ENCODE measurements at places on chromosomes 7 and 10. TPM values are rescaled to one million over a fixed set of nuclear protein-coding genes. Genes with fewer than 3 reads are reported as not detected.

NUTM2B gene
- 0.49 TPM for polyA plus RNA-seq

CPXM2 gene
- 6.7 TPM for polyA plus RNA-seq

PTPRN2 gene
- polyA plus RNA-seq: 7.5 TPM

LDB3 gene
- 0.96 TPM for polyA plus RNA-seq

SMO gene
- polyA plus RNA-seq: 118 TPM

ZNF365 gene
- polyA plus RNA-seq: 0.41 TPM

SFTPD gene
- 2.0 TPM for polyA plus RNA-seq

TRIM50 gene
- 0.43 TPM for polyA plus RNA-seq

HNRNPA2B1 gene
- polyA plus RNA-seq: 1,177 TPM

CFAP58 gene
- polyA plus RNA-seq: 0.32 TPM

DNA sequence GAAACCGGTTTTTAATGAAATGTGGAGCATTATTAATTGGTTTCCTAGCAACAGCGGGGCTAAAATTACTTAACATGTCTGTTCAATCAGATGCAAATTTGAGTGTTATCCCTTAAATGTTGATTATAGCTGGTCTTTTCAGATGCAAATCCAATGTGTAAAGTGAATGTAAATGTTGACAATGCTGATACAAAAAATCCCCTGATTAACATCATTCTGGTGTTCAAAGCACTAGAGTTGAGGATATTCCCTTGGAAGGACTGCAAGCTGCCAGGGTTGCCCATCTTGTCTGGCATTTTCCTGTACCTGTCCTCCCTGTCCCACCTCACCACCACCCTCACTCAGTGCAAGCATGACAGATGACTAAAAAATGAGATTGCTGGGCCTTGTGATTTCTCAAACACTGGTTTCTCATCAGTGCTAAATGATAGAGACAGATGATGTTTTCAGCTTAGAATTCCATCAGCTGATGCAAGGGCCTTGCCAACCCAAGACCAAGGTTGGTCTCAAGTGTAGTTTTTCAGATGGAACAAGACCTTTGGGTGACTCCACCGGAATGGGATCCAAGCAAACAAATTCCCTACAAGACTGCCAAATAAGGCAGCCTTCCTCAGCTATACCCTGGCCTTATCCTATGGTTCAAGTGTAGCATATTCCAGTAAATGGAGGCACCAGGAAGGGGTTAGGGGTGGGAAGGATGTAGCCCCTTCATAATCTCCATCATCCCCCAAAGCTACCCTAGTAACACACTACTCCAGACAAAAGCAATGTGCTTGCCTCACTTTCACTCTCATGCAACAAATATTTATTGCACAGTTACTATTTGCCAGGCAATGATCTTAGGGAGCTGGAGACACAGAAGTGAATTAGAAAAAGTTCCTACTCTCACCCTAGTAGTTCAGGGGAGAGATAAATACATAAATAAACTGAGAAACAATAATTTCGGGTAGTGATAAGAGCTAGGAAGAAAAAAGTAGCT lies 54.9 kb downstream of the JAZF1 start:
- DNase-seq: no peak

GRCh38 chr10:33664070-33664469 lies 329.6 kb upstream of the NRP1 start:
- DNase-seq: no peak

DNA sequence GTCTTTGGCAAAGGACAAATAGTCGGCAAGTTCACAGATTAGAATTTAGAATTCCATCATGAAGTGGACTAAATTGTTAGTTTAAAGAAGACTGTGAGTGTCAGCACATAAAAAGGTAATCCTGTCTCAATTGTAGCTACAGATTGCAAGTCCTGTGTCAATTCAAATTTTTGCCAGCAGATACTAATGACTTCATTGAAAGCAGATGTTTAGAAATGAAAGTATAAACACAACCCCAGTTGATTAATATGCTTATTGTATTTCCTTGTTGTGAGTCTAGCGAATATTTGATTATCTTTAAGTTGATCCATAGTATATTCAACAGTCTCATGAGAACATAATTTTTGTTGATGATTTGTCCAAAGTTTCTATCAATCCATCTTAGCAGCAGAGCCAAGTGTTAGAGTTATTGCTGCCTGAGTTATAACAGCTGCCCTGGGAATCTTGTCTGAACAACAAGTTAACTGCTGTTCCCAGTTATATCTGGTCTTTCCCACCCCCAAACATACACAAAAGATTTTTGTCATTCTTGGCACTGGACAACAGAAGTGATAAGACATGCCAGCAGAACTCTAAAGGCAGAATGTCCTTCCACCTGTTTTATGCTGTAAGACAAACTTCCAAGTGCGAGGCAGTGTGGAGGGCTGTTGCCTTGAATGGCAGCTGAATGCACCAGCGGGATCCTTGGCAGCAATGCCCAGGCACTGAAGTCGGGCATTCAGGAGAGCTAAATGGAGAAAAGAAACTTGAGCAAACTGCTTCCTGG lies 21.3 kb upstream of the HERPUD2 start:
- no peak for DNase-seq

GRCh38 chr10:3180355-3181025 lies 7.9 kb upstream of the PITRM1 start:
- DNase-seq: no peak

- no peak for DNase-seq
Measured at GRCh38 chr7:154832557-154833138, 170.3 kb downstream of the PAXIP1 start.

- DNase-seq: no peak
Measured at GRCh38 chr10:86953747-86954680, 3.4 kb downstream of the MMRN2 start.

DNA sequence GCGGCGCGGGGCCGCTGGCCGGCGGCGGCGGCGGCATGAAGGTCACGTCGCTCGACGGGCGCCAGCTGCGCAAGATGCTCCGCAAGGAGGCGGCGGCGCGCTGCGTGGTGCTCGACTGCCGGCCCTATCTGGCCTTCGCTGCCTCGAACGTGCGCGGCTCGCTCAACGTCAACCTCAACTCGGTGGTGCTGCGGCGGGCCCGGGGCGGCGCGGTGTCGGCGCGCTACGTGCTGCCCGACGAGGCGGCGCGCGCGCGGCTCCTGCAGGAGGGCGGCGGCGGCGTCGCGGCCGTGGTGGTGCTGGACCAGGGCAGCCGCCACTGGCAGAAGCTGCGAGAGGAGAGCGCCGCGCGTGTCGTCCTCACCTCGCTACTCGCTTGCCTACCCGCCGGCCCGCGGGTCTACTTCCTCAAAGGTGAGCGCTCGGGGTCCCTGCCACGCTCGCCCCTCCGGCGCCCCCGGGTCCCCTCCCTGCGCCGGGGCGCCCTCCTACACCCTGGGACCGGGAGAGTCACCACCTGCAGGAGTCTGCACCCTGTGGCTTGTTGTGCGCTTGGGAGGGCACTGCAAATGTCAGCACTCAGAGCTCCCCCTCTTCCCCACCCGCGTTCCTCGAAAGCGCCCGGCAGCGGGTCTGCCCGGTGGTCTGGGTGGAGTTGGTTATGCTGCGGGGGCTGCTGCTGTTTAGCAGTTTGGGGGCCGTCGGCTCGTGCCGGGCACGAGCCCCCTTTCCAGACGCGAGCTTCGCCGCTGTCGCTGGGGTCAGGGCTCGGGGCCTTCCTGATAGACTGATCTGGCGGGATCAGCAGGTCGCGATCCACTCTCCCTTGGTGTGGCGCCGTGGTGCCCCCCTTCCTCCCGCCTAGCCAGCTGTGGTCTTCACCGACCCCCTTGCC lies 627 bp downstream of the DUSP5 start:
- DNase-seq: no peak

GRCh38 chr7:41148521-41148951 lies 554.4 kb downstream of the INHBA start:
- no peak for DNase-seq

DNA sequence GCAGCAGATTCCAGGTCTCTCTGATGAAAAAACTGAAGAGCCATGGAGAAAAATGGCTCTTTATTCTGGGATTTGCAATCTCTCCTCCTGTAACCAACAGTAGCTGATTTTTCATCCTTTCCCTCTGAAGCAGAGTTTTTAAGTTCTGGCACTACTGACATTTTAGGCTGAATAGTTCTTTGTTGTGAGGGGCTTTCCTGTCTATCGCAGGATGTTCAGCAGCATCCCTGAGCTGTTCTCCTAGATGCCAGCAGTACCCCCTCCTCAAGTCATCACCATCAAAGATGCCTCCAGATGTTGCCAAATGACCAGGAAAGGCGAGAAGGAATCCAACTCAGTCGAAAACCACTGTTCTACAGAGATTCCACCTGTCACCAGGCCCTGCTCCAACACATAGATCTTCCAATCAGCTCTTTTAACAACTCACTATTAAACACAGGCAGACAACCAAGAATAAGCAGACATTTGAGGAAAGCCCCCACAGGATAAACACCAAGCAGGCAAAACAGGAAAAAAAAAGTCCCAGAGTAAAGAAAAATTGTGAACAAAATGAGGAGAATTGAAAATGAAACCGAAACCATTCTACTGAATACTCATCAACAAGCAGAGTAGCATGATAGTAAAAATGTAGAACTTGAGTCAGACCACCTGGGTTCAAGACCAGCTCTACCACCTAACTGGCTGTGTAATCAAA lies 124.8 kb downstream of the MPP7 start:
- DNase-seq: no peak

GRCh38 chr7:114141415-114141814 lies 222.6 kb upstream of the PPP1R3A start:
- DNase-seq: no peak

DNA sequence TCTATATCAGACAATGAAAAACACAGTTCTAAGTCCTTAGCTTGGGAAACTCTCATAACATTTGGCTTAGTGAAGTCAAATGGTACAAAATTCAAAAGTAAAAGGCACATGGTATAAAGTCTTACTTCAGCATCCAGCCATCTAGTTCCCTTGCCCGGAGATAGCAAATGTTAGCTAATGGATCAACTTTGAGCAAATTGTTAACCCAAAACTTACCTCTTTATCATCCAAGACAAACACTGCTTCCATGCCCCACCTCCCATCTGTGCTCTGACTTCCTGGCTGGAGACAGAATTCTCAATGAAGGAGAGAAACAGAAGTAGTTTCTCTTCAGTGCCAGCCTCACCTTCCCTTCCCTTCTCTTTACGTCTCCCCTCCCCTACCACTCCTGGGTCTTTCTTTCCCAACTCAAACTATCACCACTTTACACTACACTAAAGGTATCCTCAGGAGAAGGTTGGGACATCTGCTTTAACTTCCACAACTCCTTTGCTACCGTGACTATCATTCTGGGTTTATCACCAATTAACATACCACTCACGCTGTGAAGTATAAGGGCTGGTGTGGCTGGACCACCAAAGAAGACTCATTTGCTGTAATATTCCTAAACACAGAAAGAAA lies 21.2 kb upstream of the ZNRF2 start:
- DNase-seq: no peak

- DNase-seq: no peak
Measured at GRCh38 chr10:36492590-36493515, 632.5 kb upstream of the ANKRD30A start.
